GM19239 (cell line): ENCODE measurements at places on chromosomes 7 and 10.

DNA sequence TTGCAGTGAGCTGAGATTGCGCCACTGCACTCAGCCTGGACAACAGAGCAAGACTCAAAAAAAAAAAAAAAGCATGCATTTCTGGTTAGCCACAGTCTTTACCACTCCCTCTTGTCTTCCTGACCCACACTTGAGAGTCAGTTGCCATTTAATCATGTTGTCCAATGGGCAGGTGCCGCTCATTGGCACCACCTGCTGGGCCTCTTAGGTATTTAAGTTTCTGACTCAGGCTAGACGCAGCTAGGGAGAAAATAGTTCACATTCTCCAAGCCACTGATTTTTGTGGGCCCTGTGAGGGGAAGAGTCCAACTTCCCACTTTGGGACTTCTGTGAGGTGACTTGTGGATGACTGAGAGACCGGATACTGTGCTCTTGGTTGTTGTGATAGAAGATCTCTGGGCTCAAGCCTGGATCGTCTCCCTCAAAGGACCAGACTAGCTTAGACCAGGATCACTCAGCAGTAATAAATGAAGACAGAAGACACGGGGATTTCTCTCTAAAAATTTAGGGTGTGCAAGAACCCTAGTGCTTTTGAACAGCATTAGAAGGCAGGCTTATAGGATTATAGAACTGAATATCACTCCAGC is 26.8 kb upstream of the SORCS3 start:
- DNase-seq: peak; percentile 27

DNA sequence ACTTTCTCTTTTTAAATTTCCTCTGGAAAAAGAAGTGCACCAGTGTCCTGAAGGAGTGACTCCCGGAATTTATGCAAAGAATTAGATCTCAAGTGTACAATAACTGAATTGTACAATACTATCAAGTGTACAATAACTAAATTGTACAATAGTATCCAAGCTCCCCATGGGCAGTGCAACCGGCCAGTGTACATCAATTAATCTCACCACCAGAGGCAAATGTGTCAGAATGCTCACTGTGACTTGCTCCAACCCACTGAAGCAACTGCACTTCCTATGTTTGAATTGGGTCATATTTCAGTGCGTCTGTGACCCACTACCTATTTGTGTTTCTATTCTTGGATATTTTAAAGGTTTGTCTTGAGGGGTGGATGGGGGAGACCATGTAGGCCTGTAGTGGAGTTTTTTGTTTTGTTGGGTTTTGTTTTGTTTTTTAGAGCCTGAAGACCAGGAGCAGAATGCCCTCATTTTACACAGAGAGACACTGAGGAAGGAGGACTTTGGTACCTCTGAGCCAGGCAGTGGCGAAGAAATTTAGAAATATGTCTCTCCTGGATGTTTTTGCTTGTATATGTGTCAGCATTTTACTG is 78.5 kb upstream of the CTTNBP2 start:
- DNase-seq: no peak

- no peak for DNase-seq
Measured at GRCh38 chr7:94323844-94324243, 70.9 kb upstream of the COL1A2 start.

- no peak for DNase-seq
Measured at GRCh38 chr7:76338298-76339084, 20.3 kb downstream of the YWHAG start.

DNA sequence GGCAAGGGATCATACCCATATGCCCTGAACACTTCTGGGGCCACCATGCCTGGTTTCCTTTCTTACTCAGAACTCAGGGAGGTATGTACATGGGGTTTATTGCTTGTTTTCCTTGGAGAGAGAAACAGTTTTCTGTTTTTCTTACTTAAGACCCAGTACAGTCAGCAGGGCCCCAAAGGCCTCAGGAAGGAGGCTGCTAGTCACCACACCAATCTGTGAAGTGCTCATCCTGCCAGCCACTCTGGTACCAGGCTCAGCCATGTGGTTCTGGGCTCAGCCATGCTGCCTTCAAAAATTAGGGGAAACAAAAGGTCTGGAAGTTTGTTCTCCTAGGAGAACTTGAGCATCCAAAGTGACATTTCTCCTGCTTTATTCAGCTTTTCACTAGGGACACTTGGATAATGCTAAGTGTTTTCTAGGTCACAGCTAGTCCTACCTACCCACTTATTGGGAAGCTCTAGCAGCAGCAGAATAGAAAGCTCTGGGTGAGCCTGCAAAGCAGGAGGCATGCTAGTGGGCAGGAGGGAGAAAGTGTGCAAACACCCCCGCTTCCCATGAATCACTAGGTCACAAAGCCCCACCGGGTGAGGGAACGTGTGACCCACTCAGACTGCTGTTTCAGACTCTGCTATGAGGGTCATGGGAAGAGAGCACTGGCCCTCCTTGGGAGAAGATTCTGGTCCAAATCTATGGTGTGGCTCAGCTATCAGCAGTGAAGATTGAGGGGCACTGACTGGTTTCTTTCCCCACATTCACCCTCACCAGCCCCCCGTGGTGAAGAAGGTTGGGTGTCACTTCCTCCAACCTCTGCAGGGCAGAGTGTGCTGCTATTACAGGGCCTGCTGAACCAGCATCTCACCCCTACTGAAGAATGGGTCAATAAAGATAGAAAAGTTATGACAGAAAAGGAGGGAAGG is 23.9 kb downstream of the NUDCD3 start:
- no peak for DNase-seq

GRCh38 chr10:12561720-12562119 is 212.4 kb downstream of the CAMK1D start:
- DNase-seq: no peak

DNA sequence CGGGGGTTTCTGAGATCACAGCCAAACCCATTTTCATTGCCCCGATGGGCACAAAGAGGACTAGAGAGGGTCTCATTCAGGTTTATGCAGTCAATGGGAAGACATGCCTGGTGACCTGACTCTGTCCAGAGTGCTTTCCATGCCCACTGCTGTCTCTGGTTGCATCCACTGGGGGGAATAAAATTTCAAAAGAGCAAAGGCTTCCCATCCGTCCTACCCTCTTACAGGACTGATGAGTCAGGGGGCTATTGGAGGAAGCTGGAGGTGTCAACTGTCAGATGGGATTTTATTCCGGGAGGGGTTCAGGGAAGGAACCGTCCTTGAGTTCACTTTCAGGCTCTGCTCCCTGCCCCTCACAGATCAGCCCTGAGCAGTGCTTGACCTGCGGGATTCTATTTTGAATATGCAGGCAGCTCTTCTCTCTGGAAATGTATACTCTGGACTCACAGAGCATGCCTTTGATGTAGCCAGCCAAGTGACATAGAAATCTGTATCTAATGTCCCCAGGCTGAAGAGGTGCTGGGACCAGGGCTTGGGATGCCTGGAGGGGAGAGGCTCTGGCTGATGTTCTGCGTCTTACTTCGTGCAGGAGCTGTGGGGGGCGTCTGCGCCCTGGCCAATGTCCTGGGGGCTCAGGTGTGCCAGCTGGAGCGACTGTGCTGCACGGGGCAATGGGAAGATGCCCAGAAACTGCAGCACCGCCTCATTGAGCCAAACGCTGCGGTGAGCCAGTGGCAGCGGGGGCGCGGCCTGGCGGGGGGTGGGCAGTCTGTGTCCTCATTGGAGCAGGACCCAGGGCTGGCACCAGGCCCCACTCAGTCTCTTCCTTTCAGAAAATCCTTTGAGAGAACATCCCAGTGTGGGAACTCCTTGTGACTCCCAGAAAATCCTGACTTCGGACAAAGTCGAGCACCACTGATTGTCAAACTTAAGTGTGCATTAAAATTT is 12.0 kb downstream of the C10orf62 start:
- DNase-seq: no peak

DNA sequence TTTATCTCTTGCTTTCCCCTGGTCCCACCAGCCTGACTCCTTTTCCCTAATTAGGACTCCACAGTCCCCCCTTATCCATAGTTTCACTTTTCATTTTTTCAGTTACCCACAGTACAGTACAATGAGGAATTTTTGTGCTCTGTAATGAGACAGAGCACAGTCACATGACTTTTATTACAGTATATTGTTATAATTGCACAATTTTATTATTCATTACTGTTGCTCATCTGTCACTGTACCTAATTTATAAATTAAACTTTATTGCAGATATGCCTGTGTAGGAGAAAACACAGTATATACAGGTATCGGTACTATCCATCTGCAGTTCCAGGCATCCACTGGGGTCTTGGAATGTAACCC is 125.4 kb downstream of the KCNMA1 start:
- no peak for DNase-seq

DNA sequence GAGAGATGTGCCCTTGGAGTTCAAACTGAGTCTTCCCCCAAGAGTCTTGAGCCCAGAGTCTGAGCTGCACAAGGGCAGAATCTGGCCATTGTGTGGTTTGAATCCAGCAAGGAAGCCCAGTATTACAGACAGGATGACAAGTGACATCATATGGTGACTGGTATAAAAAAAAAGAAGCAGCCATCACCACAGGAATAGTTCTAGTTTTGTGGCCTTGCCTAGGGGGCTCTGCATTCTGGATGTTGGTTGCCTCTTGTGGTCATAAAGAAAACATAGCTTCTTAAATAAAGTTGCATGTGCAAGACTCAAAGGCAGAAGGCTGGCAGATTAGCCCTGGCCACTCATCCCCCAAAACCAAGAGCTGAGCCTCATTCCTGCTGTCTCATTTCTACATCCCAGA is 16.8 kb upstream of the LRRC72 start:
- no peak for DNase-seq

DNA sequence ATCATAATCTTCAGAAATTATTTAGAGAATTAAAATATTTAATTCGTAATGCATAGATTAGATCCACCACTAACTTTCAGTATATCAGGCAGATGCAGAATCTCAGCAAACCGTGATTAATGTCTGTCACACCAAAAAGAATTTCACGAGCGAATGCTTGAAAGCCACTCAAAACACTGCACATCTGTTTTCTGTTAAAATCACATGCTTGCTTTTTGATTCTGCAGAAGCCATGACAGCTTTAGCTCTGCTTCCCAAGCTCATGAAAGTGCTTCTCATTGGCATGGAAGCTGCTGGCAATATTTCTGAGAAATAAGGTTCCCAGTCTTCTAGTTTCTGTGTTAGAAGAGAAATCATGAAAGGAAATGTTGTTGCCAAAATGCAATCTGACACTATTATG is 837.8 kb upstream of the LRRN3 start:
- no peak for DNase-seq

- DNase-seq: no peak
Measured at GRCh38 chr7:110767550-110768110, 323.3 kb upstream of the LRRN3 start.

DNA sequence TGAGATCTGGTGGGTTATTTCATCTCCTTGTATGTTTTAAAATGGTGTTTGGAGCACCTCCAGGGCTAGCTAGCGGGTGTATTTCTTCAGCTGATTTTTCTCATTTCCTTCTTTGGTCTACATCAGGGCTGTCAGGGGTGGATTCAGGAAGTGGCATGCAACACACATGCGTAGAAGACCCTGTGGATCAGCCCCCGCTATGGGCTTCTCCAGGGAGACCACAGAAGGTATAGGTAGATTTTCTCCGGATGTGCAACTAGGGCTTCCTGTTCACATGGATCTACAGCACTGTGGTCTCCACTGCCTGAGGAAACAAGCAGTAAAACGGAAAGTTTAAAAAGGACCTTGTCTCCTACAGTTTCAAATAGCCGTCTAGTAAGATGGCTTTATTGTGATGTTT is 10.4 kb downstream of the NUB1 start:
- no peak for DNase-seq

DNA sequence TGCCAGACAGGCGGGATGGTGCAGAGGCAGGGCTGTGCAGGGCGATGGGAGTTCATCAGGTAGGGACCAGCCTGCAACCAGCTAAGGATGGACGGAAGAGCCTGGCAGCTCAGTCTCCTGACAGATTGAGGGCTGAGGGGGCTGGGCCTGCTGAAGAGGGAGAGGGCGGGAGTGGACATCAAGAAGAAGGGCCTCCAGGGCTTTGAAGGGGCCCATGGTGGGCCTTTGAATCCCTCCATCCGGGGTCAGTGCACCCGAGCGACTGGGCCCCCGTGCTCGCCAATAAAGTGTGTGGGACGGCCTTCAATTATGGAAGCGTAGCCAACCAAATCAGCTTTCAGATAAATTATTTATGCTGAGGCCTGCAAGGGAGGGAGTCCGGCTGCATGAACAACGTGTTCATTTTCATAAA is 431.2 kb downstream of the RPS24 start:
- DNase-seq: no peak

- DNase-seq: no peak
Measured at GRCh38 chr10:103621783-103622125, 128.2 kb downstream of the NEURL1 start.

- DNase-seq: no peak
Measured at GRCh38 chr7:73746378-73746777, 7.8 kb upstream of the ABHD11 start.

DNA sequence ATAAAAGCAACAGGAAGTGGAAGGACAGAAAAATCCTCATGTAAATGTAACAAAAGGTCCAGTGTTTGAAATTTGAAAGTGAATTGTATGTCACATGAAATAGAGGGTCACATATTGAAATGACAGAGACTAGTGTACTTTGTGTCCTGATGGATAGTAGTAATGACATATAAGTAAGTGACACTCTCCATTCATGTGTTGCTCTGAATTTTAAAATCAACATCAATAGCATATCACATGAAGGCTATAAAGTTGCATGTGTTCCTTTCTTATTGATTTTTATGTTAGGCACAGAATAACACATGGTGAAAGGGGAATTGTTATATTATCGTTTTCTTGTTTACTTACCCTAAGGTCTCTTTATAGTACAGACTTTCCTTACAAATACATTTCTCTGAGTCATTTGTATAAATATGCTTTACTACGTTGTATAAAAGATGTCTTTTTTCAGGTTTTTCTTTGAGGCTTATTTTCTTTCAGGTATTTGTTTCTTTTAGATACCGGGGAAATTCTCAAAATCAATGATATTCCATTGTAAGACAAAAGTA is 104.6 kb upstream of the CACNA2D1 start:
- no peak for DNase-seq

DNA sequence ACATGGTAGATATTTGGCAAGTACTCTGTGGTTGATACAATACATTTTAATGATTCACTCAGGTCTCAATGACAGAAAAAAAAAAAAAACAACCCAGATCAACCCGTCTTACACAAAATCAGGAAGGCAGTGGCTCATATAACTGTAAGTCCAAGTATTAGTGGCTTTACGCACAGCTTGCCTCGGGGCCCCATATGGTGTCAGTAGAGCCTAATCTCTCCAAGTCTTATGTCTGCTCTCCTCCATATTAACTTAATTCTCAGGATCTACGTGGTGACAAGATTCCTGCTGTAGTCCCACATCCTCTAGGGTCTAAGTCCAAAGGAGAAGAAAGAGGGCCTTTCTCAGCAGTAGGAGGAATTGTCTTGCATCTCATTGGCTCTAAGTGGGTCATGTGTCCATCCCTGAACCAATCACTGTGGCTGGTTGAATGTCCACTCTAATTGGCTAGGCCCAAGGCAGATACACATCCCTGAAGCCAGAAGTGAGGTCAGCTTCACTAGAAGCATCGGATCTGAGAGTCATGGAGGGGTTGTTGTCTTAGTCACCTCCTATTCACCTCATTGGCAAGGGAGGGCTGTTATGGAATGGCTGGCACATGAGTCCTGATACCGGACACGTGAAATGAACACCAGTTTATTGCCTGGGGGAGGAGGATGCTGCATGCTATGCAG is 20.5 kb upstream of the PLPP4 start:
- no peak for DNase-seq

GRCh38 chr10:107067843-107068242 is 96.7 kb downstream of the SORCS1 start:
- DNase-seq: no peak

GRCh38 chr7:67466109-67466508 is 469.5 kb downstream of the TYW1 start:
- no peak for DNase-seq

- no peak for DNase-seq
Measured at GRCh38 chr10:113219446-113219845, 269.4 kb downstream of the TCF7L2 start.

GRCh38 chr10:130758529-130758928 is 553.0 kb downstream of the TCERG1L start:
- no peak for DNase-seq
